Parietal lobe (tissue), 2 donors: ENCODE measurements at places on chromosomes 3 and 15. TPM values are rescaled to one million over a fixed set of nuclear protein-coding genes. Genes with fewer than 3 reads are reported as not detected.

Gene UTS2B
- 1.3 TPM for total RNA-seq

Gene SERPINI1
- 95.8 TPM for total RNA-seq

Gene NEK11
- total RNA-seq = 31.3 TPM

Gene C3orf22
- not detected for total RNA-seq

Gene MESP2
- not detected for total RNA-seq

Gene IL1RAP
- total RNA-seq = 23.5 TPM

Gene GPR87
- not detected for total RNA-seq

Gene BTLA
- total RNA-seq = 0.31 TPM

Gene SNX22
- 9.7 TPM for total RNA-seq

Gene ATP13A5
- total RNA-seq = 0.63 TPM

Gene ELL3
- total RNA-seq = 5.0 TPM

Gene SLCO2A1
- 0.31 TPM for total RNA-seq
